ENCODE measurements at places on chromosomes 11 and 22.

- DNase-seq, result no peak
These were observed 23.2 kb downstream of the RTN4R start for GRCh38 chr22:20244691-20245576.

GRCh38 chr11:24084956-24085355 lies 411.9 kb upstream of the LUZP2 start:
- no peak for DNase-seq

DNA sequence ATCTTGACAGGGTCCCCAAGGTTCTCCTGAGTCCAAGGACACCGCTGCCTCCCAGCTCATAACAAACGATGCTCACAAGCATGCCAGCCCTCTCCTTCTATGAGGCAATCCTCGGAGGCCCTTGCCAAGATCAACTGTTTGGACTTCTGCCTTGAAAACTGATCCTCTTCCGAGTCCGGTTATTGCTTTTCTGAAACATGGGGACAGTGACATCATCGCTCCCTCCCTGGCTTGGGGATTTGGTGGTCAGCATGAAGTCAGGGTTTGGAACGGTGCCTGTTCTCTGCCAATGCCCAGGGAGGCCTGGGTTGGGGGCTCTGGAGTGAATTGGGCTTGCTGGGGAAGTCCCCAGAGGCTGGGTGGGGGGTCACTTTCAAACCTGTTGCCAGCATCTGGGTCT lies 149.3 kb downstream of the FBXO7 start:
- no peak for DNase-seq

- no peak for DNase-seq
These were observed 61.3 kb downstream of the BCL2L13 start for GRCh38 chr22:17699696-17700340.

GRCh38 chr11:35814081-35814695 lies 129.7 kb upstream of the LDLRAD3 start:
- no peak for DNase-seq

DNA sequence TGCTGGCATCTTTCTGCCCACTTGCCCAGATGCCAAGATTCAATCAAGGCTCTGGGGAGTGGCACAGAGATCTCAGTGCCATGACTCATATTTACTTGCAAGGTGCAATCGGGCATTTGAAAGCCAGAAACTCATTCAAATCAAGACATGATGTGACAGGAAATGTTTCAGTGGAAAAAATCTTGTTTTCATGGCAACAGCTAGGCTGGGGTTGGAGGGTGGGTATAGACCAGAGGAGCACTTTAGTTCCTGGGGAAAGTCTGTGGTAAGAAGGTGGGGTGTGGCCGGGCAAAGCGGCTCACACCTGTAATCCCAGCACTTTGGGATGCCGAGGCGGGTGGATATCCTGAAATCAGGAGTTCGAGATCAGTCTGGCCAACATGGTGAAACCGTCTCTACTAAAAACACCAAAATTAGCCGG lies 1.2 kb downstream of the MAJIN start:
- DNase-seq, result no peak

- no peak for DNase-seq
These were observed 604 bp upstream of the POLR3H start for GRCh38 chr22:41544671-41545476.

GRCh38 chr22:33062361-33062760 lies 4.2 kb upstream of the SYN3 start:
- no peak for DNase-seq

- no peak for DNase-seq
These were observed 297.7 kb upstream of the FAT3 start for GRCh38 chr11:91926965-91927364.

DNA sequence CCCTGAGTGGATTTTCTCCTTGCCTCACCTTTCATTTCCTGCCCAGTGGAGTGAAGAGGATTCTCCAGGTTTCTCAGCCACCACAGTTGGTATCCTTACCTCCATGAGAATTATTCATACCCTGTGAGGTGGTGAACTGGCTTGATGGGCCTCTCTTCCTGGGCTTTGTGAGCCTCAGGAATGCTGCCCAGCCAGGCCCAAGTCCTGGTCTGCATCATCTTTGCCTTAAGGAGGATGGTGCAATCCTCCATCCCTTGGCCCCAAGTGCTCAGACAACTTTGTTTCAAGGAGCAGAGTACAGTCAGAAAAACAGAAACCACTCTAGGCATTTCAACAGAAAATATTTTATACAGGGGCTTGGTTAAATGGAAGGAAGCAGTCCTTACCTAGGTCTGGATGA lies 114.2 kb upstream of the CADM1 start:
- DNase-seq, result no peak

GRCh38 chr11:73495731-73496130 lies 102.2 kb downstream of the FAM168A start:
- DNase-seq, result no peak

- no peak for DNase-seq
These were observed 33.2 kb downstream of the HORMAD2 start for GRCh38 chr22:30113494-30113893.

GRCh38 chr22:32920734-32921133 lies 119.2 kb downstream of the TIMP3 start:
- no peak for DNase-seq

GRCh38 chr11:121082670-121083069 lies 18.4 kb upstream of the TECTA start:
- no peak for DNase-seq

DNA sequence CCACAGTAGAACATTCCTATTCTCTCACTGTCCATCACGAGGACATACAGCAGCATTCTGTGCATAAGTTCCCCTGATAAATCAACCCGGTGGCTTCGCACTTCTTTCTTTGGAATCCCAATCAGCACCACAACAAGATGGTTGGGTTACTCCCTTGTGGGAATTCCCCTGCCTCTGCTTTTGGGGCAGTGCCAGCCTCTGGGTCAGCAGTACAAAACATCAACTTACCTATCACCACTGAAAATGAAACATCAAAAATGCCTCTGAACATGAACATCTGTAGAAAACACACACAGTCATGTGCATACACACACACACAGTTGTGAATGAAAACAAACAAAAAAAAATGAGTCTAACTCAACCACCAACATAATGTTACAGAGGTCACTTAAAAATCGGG lies 79.3 kb downstream of the KCNA4 start:
- no peak for DNase-seq

DNA sequence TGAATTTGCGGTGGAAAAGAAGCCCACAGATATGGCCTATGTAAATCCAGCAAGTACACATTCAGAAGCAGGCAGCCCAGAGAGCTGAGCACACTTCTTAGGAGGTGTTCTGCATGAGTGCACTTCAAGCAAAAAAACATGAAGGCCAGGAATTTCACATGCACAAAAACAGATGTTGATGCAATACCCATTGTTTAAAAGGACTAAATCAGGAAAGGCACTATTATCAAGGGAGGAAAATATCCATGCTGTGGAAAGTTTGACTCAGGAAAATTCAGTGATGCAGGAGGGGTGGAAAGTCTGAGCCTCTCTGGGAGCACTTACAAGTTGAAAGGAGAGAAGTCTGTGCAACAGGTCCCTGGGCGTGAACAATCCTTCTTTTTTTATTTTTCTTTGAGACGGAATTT lies 15.8 kb upstream of the CARS1 start:
- no peak for DNase-seq

GRCh38 chr22:19143967-19144400 lies 467 bp downstream of the ESS2 start:
- DNase-seq, result no peak

Data from GM12892 (cell line).